ENCODE measurements at places on chromosomes 5 and 9.

- H3K27ac ChIP-seq = no peak overlapping the region
- H3K4me1 ChIP-seq = no peaks in the 10 kb centered on the region
- H3K27me3 ChIP-seq = no peaks in the 10 kb centered on the region
Observed at GRCh38 chr5:114223866-114224265, 138.0 kb upstream of the KCNN2 start.

- H3K27me3 ChIP-seq = no peaks in the 10 kb centered on the region
- H3K4me3 ChIP-seq = no peak overlapping the region
- DNase-seq = no peak
Observed at GRCh38 chr9:22143799-22144625, 134.9 kb upstream of the CDKN2B start.

DNA sequence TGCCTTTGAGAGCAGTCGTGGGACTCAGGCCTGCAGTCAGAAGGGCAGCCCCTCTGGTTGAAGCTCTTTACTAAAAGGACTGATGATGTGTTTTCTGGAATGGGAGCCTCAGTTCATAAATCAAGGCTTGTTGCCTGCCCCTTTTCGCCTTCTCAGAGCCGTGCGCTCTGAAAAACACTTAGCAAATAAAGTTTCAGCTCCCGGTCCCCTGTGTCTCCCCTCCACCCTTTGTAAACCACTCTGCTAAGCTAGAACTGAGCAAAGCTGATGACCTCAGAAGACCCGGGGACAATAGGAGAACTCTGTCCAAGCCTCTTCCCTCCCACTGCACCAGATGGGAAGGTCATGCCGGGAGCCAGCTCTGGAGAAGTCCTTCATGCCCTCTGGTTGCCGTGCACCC is 39.3 kb upstream of the ADRA1B start:
- DNase-seq = no peak
- H3K27ac ChIP-seq = no peak overlapping the region
- H3K36me3 ChIP-seq = no peaks in the 10 kb centered on the region
- peaks cover 5% of the 10 kb centered on the region for H3K27me3 ChIP-seq

GRCh38 chr9:2178034-2178734 is 163.0 kb downstream of the SMARCA2 start:
- H3K27me3 ChIP-seq = no peaks in the 10 kb centered on the region
- H3K36me3 ChIP-seq = peaks cover 1% of the 10 kb centered on the region
- peak overlapping the region; percentile 94 for H3K27ac ChIP-seq
- DNase-seq = no peak

- no peaks in the 10 kb centered on the region for H3K4me1 ChIP-seq
- H3K36me3 ChIP-seq = peaks cover 15% of the 10 kb centered on the region
- H3K27ac ChIP-seq = no peak overlapping the region
Observed at GRCh38 chr5:110072651-110073050, 382.9 kb downstream of the MAN2A1 start.

GRCh38 chr5:121681229-121681855 is 170.3 kb upstream of the FTMT start:
- H3K4me1 ChIP-seq = no peaks in the 10 kb centered on the region
- H3K36me3 ChIP-seq = no peaks in the 10 kb centered on the region
- DNase-seq = no peak
- no peak overlapping the region for H3K27ac ChIP-seq
- H3K4me3 ChIP-seq = no peak overlapping the region

DNA sequence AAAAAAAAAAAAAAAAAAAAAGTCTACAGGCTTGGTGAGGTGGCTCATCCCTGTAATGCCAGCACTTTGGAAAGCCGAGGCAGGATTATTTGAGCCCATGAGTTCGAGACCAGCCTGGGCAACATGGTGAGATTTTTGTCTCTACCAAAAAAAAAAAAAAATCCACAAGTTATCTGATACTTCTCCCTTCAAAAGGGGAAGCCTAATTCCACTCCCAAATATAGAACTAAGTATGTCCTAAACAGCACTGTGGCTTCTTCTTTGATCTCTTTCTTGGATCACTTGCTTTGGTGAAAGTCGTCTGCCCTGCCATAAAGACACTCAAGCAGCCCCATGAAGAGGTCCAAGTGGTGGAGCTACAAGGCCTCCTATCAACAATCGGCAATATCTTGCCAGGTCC is 18.8 kb upstream of the STING1 start:
- peaks cover 3% of the 10 kb centered on the region for H3K4me1 ChIP-seq
- H3K36me3 ChIP-seq = no peaks in the 10 kb centered on the region
- no peaks in the 10 kb centered on the region for H3K27me3 ChIP-seq
- H3K4me3 ChIP-seq = no peak overlapping the region
- DNase-seq = no peak

GRCh38 chr9:2729003-2729402 is 11.7 kb downstream of the KCNV2 start:
- H3K27ac ChIP-seq = no peak overlapping the region
- no peak overlapping the region for H3K4me3 ChIP-seq
- DNase-seq = no peak
- no peaks in the 10 kb centered on the region for H3K27me3 ChIP-seq

DNA sequence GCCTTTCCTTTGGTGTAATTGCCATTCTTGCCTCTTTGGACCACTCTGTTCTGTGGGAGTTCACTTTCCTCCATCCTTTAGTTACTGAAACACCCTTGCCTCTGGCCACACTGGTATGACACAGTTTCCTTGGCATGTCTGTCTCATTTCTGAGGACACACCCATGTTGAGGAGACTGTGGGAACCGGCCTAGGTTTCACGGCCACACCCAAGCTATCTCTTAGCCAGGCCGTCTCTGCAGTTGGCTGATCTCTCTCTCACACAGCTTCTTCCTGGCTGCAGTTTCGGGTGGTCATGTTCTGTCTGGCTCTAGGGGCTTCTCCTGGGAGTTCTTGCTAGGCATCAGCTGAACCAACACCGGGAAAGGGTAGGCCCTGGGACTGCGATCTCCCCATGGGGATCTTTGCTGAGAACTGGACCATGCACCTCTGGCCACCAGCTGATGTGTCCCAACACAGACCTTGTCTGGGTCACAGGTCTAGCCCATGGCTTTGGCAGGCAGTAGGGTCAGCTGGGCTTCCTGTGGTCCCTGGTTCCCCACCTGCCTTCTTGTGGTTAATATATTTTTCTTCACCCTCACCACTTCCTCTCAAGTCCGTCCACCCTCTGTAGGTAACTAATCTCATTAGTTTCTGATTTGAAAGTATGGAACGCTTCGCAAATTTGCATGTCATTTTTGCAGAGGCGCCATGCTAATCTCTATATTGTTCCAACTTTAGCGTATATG is 24.9 kb downstream of the ARHGEF37 start:
- no peak overlapping the region for H3K4me3 ChIP-seq
- H3K27ac ChIP-seq = no peak overlapping the region
- no peak for DNase-seq
- peaks cover 44% of the 10 kb centered on the region for H3K36me3 ChIP-seq
- H3K27me3 ChIP-seq = no peaks in the 10 kb centered on the region

- H3K36me3 ChIP-seq = no peaks in the 10 kb centered on the region
- H3K4me3 ChIP-seq = no peak overlapping the region
- H3K4me1 ChIP-seq = peaks cover 27% of the 10 kb centered on the region
- H3K27ac ChIP-seq = no peak overlapping the region
- no peak for DNase-seq
Observed at GRCh38 chr5:160268121-160268520, 38.8 kb downstream of the FABP6 start.

DNA sequence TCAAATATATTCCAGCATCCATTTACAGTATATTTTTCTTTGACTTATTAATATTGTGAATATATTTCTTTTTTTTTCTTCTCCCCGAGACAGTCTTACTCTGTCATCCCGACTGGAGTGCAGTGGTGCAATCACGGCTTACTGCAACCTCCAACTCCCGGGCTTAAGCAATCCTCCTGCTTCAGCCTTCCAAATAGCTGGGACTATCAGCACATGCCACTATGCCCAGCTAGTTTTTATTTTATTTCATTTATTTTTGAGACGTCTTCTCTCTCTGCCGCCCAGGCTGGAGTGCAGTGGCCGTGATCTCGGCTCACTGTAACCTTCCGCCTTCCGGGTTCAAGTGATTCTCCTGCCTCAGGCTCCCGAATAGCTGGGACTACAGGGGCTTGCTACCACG is 7.4 kb upstream of the GLIPR2 start:
- H3K27me3 ChIP-seq = no peaks in the 10 kb centered on the region
- peaks cover 4% of the 10 kb centered on the region for H3K4me1 ChIP-seq
- no peaks in the 10 kb centered on the region for H3K36me3 ChIP-seq
- no peak overlapping the region for H3K4me3 ChIP-seq
- no peak overlapping the region for H3K27ac ChIP-seq
- no peak for DNase-seq

DNA sequence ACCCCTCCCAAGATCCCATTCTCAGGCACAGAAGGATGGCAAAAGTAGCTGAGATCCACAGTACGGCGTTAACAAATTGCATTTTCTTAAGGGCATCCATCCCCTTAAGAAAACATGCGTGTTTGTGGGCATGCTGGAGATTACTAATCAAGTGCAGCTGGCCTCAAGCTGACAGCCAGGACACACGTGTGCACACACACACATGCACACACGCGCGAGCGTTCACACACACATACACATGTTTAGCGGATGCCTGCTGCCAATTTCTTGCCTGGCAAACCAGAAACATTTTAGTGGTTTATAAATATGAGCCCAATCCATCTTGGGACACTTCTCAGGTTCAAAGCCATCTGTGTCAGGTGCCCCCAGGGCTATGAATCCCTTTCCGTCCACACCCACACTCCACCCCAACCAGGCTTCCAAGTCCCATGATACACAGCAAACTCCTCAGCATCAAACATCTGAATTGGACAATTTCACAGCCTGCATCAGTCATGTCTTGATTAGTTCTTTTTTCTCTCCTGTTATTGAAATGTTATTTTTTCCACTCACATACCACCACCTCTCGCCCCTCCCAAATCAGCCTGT is 23.5 kb upstream of the SMIM23 start:
- H3K27me3 ChIP-seq = peaks cover 11% of the 10 kb centered on the region
- no peak overlapping the region for H3K4me3 ChIP-seq
- H3K4me1 ChIP-seq = no peaks in the 10 kb centered on the region
- H3K27ac ChIP-seq = no peak overlapping the region
- no peaks in the 10 kb centered on the region for H3K36me3 ChIP-seq

GRCh38 chr5:136605638-136606037 is 240.3 kb upstream of the TRPC7 start:
- no peak overlapping the region for H3K27ac ChIP-seq
- H3K4me1 ChIP-seq = no peaks in the 10 kb centered on the region
- peaks cover 8% of the 10 kb centered on the region for H3K36me3 ChIP-seq
- no peak overlapping the region for H3K4me3 ChIP-seq

- no peaks in the 10 kb centered on the region for H3K4me1 ChIP-seq
- no peak overlapping the region for H3K4me3 ChIP-seq
- DNase-seq = peak; percentile 88
- no peaks in the 10 kb centered on the region for H3K36me3 ChIP-seq
- H3K27me3 ChIP-seq = peaks cover 71% of the 10 kb centered on the region
Observed at GRCh38 chr9:131799177-131799823, 59.4 kb upstream of the RAPGEF1 start.

All from mesothelial cell of epicardium (in vitro differentiated cells).